Iris pigment epithelial cell (primary cell): ENCODE measurements at places on chromosomes 2 and 18.

GRCh38 chr2:82667491-82667890, 1791.6 kb downstream of the SUCLG1 start:
- DNase-seq = no peak

- no peak for DNase-seq
These were observed 1012.8 kb upstream of the GYPC start for GRCh38 chr2:125643128-125643527.

DNA sequence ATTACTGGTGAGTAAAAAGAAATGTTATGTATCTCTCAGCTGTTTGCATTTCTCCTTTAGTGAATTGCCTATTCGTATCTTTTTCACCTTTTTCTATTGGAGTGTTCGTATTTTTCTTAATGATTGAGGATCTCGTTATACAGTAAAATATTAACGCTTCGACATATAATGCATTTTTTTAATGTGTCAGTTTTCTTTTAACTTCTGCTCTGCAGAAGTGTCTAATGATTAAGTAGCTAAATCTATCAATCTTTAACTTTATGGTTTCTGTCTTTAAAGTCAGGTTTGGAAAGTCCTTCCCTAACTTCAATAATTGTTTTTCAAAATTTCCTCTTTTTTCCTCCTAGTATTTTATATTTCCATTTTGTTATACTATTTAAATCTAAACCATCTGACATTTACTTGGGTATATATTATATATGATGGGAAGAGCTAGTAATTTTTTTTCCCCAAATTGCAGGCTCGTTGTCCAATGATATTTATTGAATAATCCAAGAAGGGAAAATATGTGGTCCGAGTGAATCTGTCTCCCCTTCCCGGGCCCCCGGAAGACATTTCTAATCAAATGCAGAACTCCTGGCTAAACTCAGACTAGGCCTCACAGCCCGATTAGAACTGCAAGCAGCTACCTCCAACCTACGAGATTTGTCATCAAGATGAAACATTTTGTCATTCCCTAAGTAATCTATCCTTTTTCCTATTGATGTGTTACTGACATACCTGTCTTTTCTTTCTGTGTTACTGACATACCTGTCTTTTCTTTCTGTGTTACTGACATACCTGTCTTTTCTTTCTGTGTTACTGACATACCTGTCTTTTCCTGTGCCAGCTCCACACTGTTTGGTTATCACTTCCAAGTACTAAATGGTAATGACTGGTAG, 17.2 kb downstream of the PCBP1 start:
- peak; percentile 81 for DNase-seq

GRCh38 chr18:58937887-58938267, 73.2 kb downstream of the ZNF532 start:
- DNase-seq = peak; percentile 24

GRCh38 chr2:58032016-58032763, 14.4 kb upstream of the VRK2 start:
- peak; percentile 65 for DNase-seq

DNA sequence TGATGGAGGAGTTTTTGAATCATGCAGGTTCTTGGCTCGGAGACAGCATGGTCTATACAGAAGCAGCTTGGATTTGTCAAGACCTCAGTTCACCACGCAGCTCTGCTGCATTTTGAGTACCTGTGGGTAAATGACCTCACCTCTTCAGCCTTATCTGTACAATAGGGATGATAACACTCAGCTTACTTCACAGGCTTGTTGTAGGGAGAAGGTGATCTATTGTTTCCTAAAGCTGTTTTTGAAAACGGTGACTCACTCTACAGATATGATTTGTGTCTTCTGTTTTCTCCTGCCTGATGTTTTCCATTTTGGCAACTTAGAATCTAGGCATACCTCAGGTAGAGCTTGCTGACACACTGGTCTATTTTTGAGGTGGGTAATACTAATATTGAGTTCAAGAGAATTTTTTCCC, 80.3 kb downstream of the FMNL2 start:
- DNase-seq = peak; percentile 55

DNA sequence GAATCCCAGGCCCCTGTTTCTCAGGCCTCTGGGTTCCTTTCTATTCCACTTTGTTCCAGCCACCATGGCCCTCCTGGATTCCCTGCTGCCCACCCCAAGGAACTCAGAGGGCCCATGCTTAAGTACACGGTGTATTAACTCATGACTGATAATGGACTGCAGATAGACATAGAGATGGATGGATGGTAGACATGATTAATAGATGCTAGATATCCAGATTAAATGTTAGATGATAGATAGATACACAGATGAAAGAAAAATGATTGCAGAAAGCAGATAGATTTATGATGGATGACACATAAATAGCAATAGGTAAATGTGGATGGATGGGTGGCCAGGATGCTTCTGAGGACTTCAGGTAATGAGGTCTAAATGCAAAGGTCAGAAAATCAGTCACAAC, 278.0 kb downstream of the CELF4 start:
- DNase-seq = no peak

- DNase-seq = peak; percentile 69
These were observed 69.5 kb upstream of the TGIF1 start for GRCh38 chr18:3380384-3380961.

DNA sequence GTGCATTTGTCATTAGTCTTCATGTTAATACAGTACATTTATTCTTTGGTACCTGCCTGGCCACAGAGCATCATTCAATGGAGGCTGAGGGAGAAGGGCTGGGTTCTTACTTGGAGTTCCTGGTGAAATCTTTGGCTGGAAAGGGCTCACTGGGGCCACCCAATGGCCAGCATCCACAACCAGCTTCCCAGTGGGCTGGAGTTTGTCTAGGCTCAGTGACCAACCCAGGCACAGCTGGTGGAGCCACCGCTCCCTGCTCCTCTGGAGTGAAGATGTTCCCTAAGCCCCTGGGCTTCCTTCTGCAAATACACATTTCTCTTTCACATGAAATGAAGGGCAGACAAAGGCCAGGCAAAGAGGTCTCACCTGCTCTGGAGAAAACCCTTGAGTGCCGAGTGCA, 34.4 kb downstream of the EHD3 start:
- no peak for DNase-seq

DNA sequence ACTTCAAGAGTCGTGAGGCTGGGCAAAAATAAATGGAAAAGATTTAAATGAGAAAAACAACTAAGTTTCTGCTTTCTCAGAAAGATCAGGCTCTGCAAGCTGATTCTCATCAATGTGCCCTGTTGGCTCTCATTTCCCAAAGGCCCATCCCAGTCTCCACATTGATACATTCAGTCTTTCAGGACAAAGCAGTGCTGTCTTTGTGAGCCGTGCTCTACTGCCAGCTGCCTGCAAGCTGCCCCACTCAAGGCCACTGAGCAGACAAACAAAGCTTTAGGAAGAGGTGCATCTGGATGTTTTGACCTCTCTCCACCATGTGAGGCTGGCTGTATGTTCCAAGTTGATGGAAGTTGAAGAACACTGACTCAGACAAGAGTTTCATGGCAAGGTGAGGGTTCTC, 48.8 kb downstream of the FSHR start:
- DNase-seq = no peak

DNA sequence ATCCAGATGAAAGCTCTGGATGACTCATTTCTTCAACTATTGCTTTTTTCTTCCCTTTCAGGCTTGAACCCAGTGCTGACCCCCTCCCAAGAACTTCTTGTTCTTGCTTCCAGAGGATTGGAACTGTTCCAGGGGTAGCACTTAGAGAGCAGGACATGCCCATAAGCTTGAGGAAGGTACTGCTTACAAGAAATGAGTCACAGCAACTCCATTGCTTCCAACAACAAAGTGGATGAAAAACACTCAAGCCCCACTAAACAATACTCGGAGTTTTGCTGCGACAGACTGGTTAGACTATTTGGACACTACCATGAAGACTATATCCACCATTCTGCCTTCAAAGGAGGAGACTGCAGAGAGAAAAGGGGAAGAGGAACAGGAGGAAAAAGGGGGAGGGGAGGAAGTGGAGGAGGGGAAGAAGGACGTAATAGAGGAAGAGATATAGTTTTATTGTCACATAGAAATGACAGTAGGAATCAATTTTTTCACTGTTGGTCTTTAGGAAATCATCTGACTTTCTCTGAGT, 1.6 kb upstream of the EPC2 start:
- peak; percentile 78 for DNase-seq

GRCh38 chr2:120531365-120531764, 185.4 kb downstream of the INHBB start:
- DNase-seq = peak; percentile 61

GRCh38 chr2:201987426-201987825, 46.2 kb upstream of the FZD7 start:
- no peak for DNase-seq

DNA sequence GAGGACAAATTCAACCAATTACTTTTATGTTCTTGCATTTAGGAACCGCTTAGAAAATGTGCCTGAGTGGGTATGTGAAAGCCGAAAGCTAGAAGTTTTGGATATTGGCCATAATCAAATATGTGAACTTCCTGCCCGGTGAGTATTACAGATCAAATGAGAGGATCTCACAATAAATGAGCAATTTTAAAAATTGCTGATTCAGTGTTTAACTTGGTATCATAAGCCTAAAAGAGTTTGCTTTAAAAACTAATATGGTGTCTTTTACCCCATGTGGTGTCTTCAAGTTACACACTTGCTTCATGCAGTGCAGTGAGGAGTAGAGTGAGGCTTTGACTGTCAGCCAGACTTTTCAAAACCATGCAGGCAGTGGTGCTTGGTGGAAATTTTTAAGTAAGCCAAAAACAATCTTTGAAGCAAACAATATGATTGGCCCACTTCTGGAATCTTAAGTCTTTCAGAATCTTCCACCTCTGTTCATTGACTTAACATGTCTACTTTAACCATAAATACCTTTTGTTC, 199.6 kb downstream of the PHLPP1 start:
- DNase-seq = no peak

DNA sequence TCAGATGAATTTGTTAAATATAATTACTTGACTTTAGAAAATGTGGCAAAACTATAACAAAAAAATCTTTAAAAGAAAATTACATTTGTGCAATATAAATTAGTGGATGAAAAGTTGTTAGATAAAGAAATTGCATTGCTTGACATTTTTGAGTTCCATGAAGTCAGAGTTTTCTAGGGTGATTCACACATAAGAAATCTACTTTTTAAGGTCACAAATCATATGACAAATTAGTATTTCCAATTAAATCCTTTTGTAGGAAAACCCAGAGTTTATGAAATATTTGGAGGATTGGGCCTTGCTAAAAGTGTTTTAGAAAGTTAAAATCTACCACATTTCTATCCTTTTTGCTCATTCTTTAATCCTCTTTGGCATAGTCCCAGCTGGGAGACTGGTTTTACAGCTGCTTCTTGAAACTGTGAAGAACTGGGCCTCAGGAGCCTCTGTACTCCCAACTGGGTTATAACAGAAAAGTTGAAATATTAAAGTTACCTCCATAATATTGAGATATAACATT, 289.2 kb downstream of the LRRTM4 start:
- peak; percentile 8 for DNase-seq

GRCh38 chr2:39188960-39189494, 54.7 kb downstream of the CDKL4 start:
- DNase-seq = no peak

- no peak for DNase-seq
These were observed 41.8 kb downstream of the TTC32 start for GRCh38 chr2:19860022-19860421.

DNA sequence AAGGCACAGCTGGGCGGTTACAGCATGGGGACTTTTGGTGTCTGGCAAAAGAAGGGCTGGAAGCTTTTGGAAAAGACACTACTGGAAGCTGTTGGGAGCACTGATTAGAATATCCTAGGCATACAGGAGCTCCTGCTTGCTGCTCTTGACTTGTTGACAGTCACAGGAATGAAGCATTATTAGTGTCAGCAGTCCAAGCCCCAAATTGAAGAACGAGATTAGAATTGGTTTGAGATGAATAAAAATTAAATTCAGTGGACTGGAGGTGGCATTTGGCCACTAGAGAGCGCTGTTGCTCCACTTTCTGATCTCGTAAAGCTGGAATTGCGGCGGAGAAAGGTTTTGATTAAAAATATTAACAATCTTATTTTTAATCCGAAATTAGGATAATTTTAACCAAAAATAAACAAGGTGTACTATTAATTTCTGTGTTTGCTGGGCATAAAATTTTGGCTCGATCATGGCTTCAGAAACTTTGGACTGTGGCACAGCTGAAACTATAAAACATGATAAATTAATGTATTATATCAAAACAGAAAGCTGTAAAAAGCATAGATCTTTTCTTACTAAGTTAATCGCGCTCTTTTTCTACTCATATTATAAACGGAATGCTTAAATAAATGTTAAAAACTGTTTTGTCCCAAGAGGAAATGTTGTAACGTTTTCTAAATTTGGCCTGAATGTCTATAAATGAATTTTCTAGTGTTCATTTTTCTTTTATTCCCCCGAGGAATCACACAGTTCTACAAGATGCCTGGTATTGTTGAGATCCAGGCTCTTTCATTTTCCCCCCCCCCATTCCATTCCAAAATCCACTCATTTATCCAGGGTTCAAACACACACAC, 2.4 kb upstream of the HOXD8 start:
- DNase-seq = peak; percentile 53

GRCh38 chr2:176680916-176681516, 411.8 kb downstream of the MTX2 start:
- peak; percentile 5 for DNase-seq

GRCh38 chr2:226142463-226142862, 657.2 kb downstream of the IRS1 start:
- DNase-seq = no peak

DNA sequence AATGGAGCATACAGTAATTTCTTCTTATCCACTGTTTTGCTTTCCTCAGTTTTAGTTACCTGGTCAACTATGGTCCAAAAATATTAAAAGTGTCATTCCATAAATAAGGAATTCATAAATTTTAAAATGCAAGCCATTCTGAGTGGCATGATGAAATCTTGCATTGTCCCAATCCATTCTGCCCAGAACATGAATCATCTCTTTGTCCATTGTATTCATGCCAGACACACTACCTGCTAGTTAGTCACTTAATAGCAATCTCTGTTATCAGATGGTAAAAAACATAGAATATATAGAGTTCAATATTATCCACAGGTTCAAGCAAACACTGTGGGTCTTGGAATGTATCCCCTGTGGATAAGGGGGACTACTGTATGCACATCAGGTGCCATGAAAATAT, 872.2 kb upstream of the NXPH2 start:
- DNase-seq = no peak

DNA sequence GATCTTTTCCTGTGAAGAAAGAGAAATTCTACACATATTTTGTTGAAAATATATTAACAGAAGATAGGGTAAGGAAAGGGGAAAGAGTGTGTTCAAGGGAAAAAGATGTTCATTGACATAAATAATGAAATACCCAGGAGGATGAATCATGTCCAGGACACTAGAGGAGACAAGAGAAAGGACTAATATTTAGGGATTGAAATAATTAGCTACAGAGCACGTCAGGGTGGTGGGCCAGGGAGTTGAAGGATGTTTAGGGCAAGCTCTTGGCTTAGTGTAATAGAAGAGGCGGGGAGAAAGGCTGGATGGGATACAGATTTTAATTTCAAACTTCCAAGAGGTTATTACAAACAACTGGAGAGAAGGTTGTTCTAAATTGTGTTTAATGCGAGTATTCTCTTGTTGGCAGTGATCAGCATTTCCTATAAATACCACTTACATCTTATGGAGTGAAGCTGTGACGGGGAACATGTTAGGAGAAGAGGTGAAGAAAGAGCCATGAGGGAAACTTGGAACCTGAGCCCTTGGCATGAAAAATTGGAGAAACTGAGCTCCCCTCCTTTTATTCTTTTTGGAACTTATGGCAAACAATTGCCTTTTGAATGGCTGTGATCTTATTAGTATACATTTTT, 36.6 kb upstream of the CETN1 start:
- no peak for DNase-seq
